GM12864 (cell line): ENCODE measurements at places on chromosomes 4 and X.

GRCh38 chr4:104728380-104729122, 233.9 kb upstream of the CXXC4 start:
- DNase-seq: no peak

DNA sequence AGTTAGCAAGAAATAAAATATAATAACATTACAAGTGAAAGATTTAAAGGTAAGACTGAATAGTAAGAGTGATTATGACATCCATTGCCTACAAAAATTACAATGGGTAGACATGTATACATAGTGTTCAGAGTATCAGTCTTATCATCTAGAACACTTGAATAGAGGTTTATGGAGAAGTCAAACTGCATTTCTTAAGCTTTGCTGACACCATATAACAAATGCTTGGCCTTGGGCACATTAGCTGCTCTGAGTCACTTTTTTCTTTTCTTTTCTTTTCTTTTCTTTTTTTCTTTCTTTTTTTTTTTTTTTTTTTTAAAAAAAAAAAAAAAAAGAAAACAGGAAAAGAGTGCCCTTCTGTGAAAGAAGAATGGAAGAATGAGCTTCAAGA, 220.0 kb downstream of the SPCS3 start:
- DNase-seq: no peak

GRCh38 chrX:23732704-23733103, 10.4 kb downstream of the ACOT9 start:
- peak; percentile 52 for DNase-seq

GRCh38 chr4:48863728-48864127, 32.8 kb downstream of the OCIAD1 start:
- DNase-seq: no peak

DNA sequence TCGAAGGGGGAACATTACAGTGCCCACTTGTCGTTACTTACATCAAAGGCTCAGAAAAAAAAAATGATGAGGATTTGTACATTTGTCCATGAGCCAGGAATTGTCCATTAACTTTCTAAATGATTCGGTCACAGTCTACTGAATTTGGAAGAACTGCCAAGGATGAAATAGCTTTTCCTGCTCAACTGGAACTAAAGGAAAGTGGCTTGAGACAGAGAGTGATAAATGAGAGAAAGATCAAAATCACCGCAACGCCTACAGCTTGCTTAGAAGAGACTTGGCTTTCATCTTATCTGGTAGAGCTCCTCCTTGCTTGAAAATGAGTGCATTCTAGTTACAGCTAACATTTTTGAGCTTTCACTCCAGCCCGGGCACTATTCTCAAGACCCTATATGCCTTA, 55.5 kb upstream of the ADGRG2 start:
- no peak for DNase-seq

DNA sequence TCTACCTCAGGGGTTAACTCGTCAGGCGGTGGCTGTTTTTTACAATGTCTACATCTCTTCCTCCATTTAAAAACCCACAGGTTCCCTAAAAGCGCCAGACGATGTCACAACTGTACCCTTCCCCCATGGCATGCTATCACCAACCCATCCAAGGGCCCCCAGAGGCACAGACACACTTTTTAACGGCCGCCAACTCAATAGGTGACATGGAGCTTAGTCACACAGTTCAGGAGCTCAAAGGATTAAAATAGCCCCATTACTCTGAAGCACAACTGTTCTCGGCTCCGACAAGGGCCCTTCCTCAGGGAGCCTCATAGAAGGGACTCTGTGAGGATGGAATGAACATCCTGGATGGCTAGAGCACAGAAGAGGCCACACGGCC, 12.4 kb downstream of the SH3KBP1 start:
- DNase-seq: no peak

DNA sequence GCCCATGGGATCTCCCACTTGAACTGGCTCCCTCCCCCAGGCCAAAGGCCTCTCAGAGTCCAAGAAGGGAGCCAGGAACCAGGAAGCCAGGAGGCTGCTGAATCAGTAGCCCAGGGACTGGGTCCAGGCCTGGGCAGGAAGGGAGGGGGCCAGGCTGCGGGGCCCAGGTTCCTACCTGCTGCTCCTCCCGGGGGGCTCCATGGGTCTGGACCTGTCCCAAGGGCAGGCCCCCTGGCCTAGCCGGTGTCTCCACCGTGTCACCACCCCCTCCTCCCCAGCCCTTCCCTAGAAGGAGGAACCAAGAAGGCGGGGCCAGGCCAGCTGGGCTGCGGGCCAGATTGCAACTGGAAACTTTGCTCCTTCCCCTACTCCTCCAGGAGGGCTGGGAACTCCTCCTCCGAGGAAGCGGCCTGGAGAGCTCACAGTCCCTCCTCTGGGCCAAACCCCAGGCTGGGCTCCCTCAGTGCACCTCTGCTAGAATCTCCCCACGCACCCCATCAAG, at the start of gene IQSEC2:
TSS of gene IQSEC2 (minus strand) at position 264 of the 502 bp plus-strand sequence.
- no peak for DNase-seq

GRCh38 chr4:40040908-40041307, 15.7 kb upstream of the N4BP2 start:
- DNase-seq: no peak

DNA sequence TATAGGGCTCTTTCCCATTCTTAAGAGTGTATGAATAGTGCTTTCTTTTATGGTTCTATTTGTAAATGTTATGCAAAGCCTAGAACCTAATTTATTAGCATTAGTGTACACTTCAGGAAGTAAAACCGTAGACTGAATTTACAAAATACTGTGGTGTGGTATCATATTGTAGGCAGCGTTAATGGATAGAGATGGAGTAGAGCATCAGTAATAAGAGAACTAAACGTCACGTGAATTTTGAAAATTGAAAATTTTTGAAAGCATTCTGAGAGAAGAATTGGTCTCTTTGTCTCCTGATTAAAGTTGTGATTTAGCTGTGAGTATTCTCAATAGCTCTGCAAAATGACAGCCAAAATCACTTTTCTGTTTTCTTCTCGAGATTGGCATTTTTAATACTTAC, 2.9 kb downstream of the STIM2 start:
- DNase-seq: no peak

- peak; percentile 21 for DNase-seq
Measured at GRCh38 chr4:47972181-47972580, 44.3 kb downstream of the CNGA1 start.

DNA sequence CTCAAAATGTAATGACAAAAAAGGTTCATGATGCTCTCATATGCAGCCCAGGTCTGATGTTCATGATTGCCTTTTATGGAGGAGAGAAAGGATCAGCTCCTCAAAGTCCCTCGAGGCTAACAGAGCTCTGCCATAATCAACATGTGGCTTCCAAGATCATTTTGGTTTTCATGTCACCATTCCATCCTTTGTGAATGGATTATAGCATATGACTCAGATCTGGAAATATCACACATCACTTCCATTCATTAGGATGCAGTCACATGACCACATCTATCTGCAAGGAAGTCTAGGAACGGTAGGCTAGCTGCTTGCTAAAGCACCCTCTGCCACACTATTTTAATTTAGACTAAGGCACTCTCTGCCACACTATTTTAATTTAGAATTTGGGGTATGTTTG, 77.6 kb downstream of the COX18 start:
- DNase-seq: no peak

DNA sequence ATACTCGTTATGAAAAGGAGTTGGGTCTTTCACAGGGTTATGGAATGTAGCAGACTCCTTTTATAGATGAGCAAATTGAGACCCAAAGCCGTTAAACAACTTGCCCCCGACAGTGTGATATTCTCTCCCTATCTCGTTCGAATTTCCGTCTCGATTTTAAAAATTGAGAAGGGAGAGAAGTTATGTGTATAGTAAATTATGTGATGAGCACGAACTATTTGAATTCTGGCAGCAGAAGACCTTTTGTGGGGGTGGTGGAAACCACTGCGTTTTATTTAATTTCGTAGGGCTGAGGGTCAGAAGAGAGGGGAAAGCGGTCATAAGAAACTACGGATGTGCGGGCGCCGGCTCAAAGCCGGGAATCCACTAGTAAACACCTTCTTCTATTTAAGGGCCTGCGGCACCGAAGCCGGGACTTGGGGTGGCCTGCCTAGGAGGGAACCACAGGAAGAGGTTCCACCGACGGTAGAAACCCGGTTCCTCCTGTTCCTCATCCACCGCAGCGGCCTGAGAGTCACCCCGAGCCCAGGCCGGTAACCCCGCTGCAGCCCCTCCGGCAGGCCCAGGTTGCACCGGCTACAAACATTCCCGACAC, 1.5 kb upstream of the DDX3X start:
- DNase-seq: no peak

GRCh38 chrX:118521435-118521834, 25.8 kb downstream of the DOCK11 start:
- DNase-seq: no peak

DNA sequence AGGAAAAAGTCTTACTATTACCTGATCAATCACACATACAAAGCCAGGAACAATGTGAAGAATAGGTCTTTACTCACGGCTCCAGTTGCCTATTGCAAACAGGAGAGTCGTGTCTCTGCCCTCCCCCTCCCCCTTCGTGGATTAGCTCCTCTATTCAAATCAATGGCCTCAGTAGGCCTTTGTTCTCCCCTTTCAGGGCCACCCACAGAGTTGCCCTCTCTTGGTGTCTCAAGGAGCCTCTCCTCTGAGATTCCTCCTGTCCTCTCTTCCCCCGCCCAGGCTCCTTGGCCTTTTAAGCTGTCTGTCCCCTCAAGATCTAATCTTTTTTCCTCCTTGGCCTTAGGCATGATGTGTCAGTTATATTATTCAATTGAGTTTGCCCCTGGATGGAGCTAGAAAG, 107.2 kb upstream of the NALF2 start:
- no peak for DNase-seq

- no peak for DNase-seq
Measured at GRCh38 chr4:187396106-187396505, 599.5 kb upstream of the ZFP42 start.

- peak; percentile 78 for DNase-seq
Measured at GRCh38 chr4:26131711-26132110, 189.1 kb upstream of the RBPJ start.

DNA sequence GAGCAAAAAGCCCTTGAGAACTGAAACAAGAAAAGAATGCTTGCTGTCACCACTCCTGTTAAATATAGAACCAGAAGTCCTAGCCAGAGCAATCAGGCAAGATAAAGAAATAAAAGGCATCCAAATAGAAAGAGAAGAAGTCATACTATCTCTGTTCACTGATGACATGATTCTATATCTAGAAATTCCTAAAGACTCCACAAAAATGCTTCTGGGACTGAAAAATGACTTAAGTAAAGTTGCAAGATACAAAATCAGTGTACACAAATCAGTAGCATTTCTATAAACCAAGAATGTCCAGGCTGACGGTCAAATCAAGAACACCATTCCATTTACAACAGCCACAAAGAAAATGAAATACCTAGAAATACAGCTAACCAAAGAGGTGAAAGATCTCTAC, 552.7 kb upstream of the SLIT2 start:
- no peak for DNase-seq

DNA sequence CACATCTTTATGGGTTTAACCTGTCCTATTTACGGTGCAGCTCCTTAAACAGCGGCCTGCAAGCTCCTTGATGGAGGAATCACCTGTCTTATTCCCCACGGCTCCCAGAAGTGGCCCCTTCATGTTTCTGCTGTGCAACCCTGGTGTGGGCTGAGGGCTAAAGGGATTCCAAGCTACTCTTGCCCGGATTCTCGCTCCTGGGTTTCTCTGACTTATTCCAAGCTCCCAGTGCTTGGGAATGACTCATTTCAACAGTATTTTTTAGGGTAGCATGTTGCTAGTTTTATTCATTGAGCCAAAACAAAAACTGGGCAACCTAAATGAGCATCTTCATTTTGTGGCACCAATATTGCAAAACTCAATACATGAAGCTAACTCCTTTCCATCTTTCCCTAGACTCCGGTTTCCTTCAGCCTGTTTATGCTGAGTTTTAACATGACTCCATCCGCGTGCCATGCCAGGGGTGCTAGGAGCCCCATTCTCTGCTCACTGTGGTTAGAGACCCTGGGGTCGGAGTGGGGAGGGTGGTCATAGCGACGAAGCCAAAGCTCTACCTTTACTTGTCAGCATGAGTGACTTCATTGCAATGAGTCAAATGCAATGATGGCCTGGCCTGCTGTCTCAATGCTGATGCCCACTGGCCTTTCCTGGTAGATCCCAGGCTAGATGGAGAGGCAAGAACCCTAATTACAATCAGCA, 349.7 kb downstream of the NR3C2 start:
- no peak for DNase-seq

DNA sequence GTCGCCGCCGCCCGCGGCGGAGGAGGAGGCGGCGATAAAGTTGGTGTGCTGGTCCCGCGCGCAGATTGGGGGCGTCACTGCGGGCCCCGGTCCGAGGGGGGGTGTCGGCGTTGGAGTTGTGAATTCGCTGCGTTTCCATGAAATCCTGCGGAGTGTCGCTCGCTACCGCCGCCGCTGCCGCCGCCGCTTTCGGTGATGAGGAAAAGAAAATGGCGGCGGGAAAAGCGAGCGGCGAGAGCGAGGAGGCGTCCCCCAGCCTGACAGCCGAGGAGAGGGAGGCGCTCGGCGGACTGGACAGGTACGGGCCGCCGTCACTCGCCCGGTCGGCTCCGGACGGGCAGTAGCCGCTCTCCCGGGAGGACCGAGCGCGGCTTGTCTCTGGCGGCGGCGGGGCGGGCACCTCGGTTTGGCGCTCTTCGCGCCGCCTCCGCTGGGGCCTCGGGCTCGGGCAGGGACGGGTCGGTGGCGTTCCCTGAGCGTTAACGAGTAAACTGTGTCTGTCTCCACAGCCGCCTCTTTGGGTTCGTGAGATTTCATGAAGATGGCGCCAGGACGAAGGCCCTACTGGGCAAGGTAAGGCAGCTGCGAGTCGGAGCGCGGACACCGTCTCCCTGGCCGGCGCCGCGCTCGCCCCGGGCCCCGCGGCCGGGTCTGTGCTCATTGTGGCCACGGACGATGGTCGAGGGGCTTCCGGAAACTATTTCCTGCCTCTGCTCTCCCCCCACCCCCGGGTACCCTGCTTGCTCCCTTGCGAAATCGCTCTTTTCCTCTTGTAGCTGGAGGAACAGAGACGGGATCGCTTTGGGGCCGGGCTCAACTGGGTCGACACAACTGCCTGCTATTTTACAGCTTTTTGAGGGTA, 658 bp downstream of the KDM6A start:
- DNase-seq: no peak

- DNase-seq: no peak
Measured at GRCh38 chrX:136146614-136147314, 569 bp upstream of the FHL1 start.

DNA sequence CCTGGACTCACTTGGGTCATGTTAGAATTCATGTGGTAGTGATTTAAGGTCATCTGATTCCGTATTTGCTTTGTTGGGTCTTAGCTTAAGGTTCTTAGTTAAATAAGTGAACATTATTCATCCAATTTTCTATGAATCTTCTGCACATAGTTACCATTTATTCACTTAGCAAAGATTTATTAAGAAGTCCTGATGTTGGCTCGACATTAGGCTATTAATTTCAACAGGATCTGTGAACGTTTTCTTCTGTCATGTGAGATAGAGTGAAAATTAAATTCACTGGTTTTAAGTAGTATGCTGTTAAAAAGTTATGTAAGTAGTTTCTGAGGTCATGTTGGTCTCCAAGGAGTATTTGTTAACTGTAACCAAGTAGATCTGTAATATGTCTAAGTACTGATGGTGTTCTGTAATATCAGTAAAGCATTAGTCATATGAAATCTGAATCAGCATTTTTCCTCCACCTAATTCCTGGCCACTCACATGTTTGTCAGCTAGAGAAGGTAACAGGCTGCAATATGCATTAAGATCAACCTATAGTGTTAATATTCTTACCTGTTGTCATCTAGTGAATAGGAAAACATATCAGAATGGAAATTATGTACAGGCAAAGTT, 155.6 kb downstream of the PCDH7 start:
- no peak for DNase-seq

GRCh38 chrX:72714478-72714916, 391 bp upstream of the PHKA1 start:
- no peak for DNase-seq
